ENCODE measurements at places on chromosomes 13 and 19. TPM values are rescaled to one million over a fixed set of nuclear protein-coding genes. Genes with fewer than 3 reads are reported as not detected.

GRCh38 chr19:33412601-33413425 is 39.3 kb downstream of the CEBPG start:
- DNase-seq: no peak

- no peak for DNase-seq
These were observed 17.5 kb upstream of the FFAR2 start for GRCh38 chr19:35430409-35431144.

Gene WASF3
- total RNA-seq: not detected

Gene CEACAM3
- total RNA-seq: not detected

DNA sequence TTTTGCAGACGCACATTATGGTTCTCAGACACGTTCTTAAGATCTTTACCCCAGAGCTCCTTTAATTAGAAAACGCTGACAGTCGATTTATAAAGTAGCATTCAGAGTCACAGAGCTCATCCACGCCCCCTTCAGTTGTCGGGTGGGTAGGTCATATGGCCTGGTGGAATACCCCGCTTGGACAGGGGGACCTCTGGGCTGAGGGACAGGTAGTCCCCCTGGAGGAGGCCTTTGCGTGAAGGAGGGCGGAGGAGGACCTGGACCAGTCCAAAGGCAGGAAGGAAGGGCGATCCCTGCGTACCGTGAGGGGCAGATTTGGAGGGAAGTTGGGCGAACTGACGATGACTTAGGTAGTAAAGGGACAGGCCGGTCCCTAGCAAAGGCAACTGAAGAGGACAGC is 20.5 kb downstream of the VASP start:
- DNase-seq: no peak

DNA sequence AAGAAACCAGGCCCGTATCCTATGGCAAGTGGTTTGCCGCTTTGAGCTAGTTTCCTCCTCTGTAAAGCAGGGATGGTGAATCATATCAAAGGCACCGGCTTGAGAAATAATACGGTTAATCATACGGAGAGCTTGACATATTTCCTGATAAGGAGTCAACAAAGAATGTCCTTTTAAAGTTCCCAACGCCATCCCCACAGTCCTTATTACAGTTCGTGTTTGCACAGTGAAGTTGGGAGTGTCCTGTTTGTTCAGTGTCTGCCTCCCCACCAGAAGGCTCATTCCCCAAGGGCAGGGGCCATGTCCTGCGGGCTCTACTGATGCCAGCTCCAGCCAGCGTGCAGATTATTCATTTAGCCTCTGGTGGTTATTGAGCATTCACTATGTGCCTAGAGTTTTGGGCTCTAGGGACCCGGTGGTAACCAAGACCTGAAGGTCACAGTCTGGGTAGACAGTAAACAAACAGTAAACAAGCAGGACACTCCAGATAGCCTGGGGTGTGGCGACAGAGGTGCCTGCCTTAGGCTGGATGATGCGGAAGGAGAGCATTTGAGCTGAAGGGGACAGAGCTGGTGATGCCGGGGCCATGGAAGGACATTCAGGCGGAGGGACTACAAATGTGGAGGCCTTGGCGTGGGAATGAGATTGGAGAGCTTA is 6.3 kb downstream of the GRAMD1A start:
- no peak for DNase-seq

Gene RASL11A
- 0.20 TPM for total RNA-seq

Gene ZNF729
- total RNA-seq: not detected

Data from activated naive CD8-positive, alpha-beta T cell treated with anti-CD3 and anti-CD28 coated beads, Interleukin-2, amount 10 ng/mL, durations not matched to agents 7 days and 5 days (primary cell).